HEK293T (cell line): ENCODE measurements at places on chromosomes 13 and 19.

DNA sequence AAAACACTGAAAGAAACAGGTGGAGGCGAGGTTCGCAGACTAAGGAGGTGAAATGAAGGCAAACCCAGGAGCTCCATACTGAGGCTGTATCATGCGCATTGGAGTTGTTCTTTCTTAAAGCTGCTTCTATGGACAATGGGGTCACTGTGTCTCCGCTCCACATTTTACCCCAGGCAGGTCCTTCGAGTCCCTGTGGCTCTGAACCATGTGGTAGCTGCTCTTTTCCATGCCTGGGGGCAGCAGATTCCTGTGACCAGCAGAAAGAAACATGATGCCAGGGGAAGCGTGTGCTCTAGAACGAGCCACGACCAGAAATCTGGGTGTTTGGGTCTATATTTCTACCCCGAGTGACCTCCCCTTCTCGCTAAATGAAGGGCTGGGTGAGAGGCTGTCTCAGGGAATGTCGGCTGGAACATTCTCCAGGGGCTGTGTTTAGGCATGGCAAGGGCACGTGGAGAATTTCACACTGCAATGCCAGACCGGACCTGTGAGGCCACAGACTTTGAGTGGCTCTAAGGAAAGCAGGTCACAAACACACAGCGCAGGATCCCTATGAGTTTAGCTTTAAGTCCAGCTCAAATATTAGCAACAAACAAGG lies 95.7 kb upstream of the IRS2 start:
- no peak for DNase-seq

GRCh38 chr19:16372065-16372915 lies 47.7 kb downstream of the KLF2 start:
- no peak for DNase-seq

DNA sequence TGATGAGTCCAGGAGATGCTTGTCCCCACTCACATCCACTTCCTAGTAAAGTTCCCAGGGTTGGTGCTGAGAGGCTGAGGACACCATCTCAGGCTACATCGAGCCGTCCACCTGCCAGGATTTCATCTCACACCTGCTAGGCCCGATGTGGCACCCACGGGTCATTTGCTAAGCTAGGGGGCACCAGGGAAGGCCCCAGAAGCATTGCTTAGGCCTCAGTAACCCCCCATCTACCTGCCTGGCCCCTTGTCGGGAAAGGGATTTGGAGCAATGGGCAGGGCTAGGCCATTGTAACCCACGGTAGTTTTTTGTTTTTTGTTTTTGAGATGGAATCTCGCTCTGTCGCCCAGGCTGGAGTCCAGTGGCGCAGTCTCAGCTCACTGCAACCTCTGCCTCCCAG lies 51.8 kb downstream of the F2RL3 start:
- no peak for DNase-seq

DNA sequence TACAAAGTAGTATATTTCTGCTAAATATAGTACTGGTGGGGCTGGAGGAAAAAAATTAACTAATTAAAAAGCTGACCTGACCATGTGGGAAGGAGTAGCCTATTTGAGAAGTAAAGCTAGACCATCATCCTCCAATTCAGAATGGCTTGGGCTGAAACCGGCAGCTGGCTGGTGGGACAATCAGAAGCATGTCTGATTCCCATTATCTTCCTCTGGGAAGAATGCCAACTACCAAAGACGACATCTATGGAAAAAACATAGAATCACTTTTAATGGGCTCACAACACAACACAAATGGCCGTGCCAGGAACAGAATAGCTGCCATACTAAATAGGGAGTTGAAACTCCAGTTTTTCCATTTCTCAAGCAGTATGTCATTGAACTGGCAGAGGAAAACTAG lies 120.4 kb upstream of the FREM2 start:
- no peak for DNase-seq

GRCh38 chr13:71056581-71056980 lies 810.4 kb downstream of the DACH1 start:
- DNase-seq = no peak

GRCh38 chr13:69291292-69291906 lies 816.2 kb upstream of the ATXN8OS start:
- DNase-seq = no peak

GRCh38 chr13:96075953-96076543 lies 13.9 kb upstream of the HS6ST3 start:
- DNase-seq = peak; percentile 13

GRCh38 chr13:64912141-64912540 lies 2318.0 kb downstream of the PCDH9 start:
- no peak for DNase-seq

- DNase-seq = no peak
Measured at GRCh38 chr19:30744741-30745475, 372.7 kb downstream of the ZNF536 start.

GRCh38 chr19:6421075-6422014 lies 3.3 kb downstream of the KHSRP start:
- no peak for DNase-seq

GRCh38 chr19:18231775-18232174 lies 5.5 kb upstream of the PDE4C start:
- DNase-seq = no peak

- peak; percentile 26 for DNase-seq
Measured at GRCh38 chr19:55638864-55639359, 1.9 kb upstream of the ZNF580 start.

DNA sequence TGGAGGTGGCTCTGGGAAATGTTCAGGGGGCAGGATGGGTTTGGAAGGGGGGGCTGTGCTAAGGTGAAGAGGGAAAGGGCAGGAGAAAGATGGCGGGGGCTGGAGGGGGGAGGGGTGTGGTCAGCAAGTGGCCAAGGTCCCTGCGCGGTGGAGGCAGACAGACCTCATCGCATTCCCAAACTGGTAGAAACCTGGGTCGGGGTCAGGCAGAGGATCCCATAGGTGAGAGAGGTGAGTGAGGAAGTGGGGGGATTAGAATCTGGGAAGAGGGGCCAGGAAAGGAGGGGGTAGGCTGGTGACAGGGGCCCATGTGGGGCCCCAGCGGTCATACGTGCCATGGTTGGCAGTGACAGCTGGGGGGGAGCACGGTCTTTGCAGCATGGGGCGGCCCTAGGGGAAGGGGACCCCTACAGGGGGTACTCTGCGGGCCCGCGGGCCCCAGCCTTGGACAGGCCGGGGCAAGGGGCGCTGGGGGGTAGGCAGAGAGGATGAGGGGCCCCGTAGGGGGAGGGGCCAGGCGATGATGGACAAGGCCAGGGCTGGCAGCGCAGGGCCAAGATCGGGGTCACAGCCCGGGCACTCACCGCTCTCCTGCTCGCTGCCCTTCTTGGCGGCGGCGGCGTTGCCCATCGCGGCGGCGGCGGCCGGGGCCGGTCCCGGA lies 514 bp downstream of the PRKACA start:
- no peak for DNase-seq

- no peak for DNase-seq
Measured at GRCh38 chr13:98339684-98340425, 162.8 kb upstream of the RNF113B start.

DNA sequence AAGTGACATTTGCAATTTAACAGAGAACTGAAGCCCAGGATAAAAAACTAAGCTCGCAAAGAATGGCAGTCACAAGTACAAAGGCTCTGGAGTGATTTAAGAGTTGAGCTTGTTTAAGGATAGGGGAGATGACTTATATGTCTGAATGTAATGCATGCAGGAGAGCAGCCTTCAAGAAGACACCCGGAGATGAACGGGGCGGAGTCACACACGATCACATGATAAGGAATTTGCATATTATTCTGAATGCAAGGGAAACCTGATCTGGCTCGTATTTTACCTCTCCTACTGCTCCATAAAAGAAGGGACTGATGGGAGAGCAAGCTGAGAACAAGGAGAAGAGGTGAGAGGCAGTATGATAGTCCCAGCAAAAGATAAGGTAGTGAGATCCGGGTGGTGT lies 12.9 kb downstream of the TBC1D4 start:
- DNase-seq = peak; percentile 86

GRCh38 chr13:79267560-79267959 lies 138.5 kb downstream of the RBM26 start:
- no peak for DNase-seq

GRCh38 chr13:31102905-31103304 lies 58.8 kb downstream of the HSPH1 start:
- DNase-seq = no peak

GRCh38 chr13:95234242-95234641 lies 67.0 kb downstream of the ABCC4 start:
- no peak for DNase-seq

DNA sequence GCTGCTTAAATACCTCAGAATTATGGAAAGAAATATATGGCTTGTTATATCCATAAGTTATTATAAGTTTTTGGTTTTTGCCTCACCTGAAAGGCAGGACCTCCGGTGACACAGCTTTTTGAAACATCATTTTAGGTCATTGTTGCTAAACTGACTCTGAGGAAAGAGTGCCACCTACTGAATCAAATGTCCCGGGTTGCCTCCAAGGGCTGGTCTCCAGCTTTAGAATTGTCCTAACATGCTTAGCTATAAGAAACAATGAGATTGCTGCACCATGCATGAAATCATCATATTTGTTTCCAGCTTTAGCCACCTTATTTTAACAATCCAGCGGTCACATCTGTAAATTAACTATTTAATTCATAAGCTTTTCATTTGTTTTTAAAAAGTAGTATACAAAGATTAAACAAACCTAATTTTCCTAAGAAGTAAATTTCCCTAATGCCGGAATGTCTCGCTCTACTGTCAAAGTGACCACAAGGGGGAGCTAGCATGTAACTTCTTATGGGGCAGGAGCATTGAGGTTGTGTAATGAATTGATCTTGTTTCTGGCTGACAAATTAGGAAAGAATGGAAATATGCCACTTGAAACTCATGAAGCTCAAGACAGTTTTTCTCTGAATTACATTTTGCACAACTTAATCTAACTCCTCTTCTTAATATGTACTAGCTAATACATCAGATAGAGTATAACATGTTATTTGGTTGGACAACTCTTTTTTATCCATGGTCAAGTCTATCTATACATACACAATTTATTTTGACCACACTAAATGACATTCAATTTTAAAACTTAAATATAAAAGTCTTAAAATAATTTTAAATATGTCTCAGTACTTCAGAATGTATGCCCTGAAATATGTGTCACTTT lies 6.7 kb upstream of the PCDH17 start:
- peak; percentile 31 for DNase-seq

DNA sequence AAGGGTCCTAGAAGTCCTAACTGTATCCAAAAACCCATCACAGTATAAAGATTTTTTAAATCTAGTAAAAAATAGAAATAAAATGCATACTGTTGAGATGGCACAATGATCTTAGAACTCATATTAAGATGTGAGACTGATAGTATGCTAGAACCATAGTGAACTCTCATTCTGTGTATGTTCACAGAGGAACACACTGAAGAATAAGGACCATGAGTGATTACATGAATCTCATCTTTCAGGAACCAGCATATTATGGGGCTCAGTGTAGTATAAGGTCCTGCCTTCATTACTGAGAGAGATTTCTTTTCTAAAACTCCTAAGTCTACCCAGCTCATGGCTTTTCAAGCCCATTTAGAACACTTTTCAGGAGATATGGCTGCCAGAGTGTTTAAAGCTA lies 59.8 kb upstream of the RFC3 start:
- DNase-seq = no peak

- no peak for DNase-seq
Measured at GRCh38 chr13:102776271-102776670, 2.7 kb upstream of the TEX30 start.

DNA sequence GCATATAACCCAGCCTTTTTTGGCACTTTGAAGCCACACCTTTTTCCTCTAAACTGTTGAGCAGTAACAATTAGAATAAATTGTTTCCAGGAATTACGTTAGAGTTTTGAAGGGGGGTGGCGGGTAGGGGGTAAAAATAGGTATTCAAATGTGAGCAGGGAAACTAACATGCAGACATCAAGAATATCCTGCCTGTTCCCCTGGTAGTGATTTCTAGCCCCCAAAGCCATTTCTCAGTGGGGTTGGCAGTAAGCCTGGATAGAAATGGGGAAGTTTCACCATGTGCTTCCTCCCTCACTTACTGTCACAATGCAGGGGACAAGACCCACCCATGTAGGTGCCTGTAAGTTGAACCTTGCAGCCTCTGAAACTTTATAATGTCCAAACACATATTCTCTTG lies 3.8 kb downstream of the DOCK9 start:
- DNase-seq = no peak

DNA sequence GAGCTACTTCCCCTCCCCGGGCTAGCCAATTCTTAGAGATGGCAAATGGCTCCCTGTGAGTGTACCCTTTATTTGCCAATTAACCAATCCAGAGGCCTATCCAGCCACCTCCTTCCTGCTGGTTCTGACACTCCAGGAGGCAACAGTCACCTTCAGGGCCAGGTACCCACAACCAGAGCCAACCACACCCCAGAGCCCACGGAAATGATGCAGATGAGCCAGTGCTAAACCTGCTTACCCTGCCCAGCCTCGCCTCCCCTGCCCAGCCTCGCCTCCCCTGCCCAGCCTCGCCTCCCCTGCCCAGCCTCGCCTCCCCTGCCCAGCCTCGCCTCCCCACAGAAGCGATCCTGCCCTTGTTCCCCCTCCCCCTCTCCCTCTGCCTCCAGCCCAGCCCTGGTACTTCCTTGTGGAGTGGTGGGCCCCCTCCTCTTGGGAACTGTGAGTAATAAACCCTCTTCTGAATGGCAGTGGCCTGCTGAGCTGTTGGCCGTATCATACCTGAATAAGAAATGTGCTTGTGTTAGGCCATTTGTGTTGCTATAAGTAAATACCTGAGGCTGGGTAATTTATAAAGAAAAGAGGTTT lies 173.8 kb upstream of the RNF113B start:
- DNase-seq = no peak

- DNase-seq = peak; percentile 34
Measured at GRCh38 chr19:6740589-6741343, 1.3 kb downstream of the TRIP10 start.

DNA sequence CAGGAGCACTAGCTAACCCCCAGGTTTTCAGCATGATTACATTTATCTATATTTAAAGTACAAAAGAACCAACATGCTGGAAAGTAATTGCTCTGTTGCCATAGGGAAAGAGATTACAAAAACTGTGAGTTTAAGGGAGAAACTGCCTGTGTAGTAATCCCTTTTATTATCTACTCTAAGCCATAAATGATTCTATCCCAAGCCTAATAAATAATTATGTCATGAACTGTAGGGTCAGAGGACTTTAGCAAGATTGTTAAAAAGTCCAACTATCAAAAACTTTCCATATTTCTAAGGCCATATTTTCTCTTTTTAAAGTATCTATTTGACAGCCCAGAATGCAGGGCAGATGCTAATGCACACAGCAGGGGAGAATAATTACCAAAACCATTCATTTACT lies 573.8 kb upstream of the MIR17HG start:
- no peak for DNase-seq

GRCh38 chr13:37701306-37701705 lies 102.7 kb upstream of the POSTN start:
- DNase-seq = no peak

- peak; percentile 21 for DNase-seq
Measured at GRCh38 chr13:23020246-23020843, 160.4 kb upstream of the SGCG start.

DNA sequence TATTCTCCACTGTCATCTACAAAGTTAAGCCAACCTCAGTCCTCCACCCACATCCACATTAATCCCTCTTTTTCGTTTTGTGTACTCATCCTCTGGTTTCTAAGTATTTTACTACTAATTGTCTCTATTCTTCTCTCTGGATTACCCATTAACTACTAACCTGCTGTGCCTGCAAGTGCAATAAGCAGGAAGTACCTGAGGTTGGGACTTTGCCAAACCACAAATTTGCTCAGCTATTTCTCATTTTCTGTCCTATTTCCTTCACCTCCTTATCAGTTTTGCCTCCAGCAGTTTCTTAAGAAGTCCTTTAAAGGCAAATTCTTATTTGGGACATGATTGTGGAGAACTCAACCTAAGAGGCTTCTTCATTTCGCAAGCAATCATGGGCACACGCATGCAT lies 1708.9 kb downstream of the SLITRK5 start:
- no peak for DNase-seq

GRCh38 chr13:81230386-81230785 lies 889.5 kb upstream of the SPRY2 start:
- DNase-seq = no peak
